ENCODE measurements at places on chromosomes 7 and 10.

GRCh38 chr10:96138102-96138501 lies 8.0 kb downstream of the ZNF518A start:
- DNase-seq: no peak

DNA sequence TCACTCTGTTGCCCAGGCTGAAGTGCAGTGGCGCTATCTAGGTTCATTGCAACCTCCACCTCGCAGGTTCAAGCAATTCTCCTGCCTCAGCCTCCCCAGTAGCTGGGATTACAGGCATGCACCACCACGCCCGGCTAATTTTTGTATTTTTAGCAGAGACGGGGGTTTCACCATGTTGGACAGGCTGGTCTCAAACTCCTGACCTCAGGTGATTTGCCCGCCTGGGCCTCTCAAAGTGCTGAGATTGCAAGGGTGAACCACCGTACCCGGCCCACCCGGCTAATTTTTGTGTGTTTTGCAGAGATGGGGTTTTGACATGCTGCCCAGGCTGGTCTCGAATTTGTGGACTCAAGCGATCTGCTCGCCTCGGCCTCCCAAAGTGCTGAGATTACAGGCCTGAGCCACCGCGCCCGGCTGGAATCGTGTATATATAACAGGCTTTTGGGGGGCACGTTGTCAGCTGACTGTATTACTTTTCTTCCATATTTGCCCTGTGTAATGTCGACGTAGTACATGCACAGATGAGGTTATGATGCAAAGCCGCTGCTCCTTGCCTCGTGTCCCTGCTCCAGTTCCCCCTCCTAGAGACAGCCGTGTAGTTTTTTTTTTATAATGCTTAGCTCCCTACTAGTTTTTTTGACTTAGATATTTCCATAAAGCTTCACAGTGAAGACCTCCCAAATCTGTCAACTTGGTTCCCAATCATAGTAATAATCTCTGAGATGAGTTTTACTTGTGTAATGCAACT lies 883 bp upstream of the TRA2A start:
- no peak for DNase-seq

GRCh38 chr7:116317907-116318306 lies 107.6 kb downstream of the TES start:
- no peak for DNase-seq

DNA sequence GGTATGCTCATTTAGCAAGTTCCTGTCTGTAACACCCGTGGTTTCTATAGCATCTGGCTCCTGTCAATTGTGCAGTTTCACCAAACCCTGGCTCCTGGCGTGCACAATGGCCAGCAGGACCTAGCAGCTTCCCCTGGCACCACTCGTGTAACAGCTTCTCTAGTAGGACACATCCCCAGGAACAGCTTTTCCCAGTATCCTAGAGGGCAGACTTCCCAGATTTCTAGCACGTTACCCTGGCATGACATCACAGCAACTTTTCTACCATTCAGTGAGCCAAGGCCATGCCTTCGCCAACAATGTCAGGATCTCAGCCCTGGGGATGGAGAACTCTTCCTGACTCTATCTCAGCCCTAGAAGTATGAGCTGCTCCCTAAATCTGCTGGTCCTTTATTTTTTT lies 6.5 kb downstream of the YME1L1 start:
- no peak for DNase-seq

GRCh38 chr10:77210645-77211044 lies 427.0 kb downstream of the KCNMA1 start:
- DNase-seq: no peak

DNA sequence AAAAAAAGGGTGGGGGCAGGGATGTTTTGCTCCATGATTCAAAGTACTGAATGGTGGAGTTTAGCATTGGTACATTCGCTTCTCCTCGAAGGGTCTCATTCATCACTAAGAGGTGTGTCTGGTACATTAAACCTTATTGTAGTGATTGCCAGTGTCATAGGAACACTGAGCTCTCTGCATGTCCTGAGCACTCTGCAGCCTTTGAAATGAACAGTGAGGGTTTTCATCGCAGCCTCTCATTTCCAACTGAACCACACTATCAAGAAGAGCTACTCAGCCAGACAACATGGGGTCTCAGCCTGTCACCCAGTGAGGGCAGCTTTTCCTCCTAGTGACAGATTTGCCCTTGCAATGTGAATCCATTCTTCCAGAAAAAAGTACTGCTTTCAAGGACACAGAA lies 7.6 kb upstream of the DEPP1 start:
- no peak for DNase-seq

GRCh38 chr10:110916554-110917346 lies 2.2 kb downstream of the BBIP1 start:
- no peak for DNase-seq

DNA sequence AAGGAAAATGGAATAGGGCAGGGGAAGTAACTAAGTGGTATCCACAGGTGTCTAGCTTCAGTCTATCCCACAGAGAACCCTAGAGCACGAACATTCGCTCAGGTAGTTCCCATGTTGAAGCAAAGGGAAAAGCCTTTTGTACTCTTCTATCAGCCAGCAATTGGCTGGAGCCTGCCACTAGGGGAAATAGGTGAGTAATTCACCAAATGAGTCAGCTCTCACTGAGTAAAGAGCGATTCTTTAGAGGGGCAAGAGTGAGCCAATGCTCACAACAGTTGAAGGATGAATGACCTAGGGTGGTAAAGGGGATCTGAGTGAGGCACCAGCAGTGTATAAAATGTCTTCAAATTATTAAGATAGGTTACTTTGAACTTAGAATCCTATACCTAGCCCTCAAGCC lies 94.1 kb upstream of the ZNF800 start:
- DNase-seq: no peak

- no peak for DNase-seq
These were observed 33.9 kb downstream of the MYL10 start for GRCh38 chr7:101595246-101595645.

DNA sequence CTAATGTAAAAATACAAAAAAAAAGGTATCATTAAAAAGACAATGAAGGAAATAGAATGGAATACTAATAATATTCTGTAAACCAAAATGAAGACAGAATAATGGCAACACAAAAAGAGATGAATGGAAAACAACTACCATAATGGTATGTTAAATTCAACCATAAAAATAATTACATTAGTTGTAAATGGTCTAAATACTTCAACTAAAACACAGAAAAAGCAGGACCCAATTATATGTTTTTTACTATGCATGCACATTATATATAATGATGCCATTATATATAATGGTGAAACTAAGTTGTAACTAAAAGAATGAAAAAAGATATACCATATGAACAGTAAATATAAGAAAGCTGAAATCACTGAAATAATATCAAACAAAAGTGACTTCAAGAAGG lies 76.5 kb downstream of the CUBN start:
- no peak for DNase-seq

GRCh38 chr7:50595491-50596102 lies 30.4 kb upstream of the DDC start:
- DNase-seq: no peak

GRCh38 chr10:63588436-63589167 lies 67.4 kb downstream of the REEP3 start:
- no peak for DNase-seq

GRCh38 chr10:12914111-12914510 lies 87.4 kb downstream of the CCDC3 start:
- no peak for DNase-seq

- DNase-seq: peak; percentile 33
These were observed 408.1 kb downstream of the AUTS2 start for GRCh38 chr7:70006261-70006920.

DNA sequence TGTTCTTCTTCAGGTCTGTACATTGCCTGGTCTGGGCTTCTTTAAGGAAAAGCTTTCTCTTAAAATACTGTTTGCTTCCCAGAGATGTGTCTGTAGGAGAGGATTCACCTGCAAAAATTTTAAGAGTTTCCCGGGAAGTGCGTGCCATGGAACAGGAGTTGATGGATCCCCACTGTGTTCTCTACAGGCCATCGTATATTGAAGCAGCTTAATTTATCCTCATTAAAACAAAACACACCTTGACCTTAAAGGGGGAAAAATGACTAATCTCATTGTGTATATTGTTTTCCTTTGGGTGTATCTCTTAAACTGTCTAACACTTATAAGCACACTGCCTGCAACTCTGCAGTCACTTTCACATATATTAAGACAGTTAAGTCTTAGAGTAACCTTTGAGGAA lies 111.4 kb downstream of the ST7 start:
- DNase-seq: no peak

GRCh38 chr10:818010-818409 lies 113.5 kb downstream of the LARP4B start:
- no peak for DNase-seq

DNA sequence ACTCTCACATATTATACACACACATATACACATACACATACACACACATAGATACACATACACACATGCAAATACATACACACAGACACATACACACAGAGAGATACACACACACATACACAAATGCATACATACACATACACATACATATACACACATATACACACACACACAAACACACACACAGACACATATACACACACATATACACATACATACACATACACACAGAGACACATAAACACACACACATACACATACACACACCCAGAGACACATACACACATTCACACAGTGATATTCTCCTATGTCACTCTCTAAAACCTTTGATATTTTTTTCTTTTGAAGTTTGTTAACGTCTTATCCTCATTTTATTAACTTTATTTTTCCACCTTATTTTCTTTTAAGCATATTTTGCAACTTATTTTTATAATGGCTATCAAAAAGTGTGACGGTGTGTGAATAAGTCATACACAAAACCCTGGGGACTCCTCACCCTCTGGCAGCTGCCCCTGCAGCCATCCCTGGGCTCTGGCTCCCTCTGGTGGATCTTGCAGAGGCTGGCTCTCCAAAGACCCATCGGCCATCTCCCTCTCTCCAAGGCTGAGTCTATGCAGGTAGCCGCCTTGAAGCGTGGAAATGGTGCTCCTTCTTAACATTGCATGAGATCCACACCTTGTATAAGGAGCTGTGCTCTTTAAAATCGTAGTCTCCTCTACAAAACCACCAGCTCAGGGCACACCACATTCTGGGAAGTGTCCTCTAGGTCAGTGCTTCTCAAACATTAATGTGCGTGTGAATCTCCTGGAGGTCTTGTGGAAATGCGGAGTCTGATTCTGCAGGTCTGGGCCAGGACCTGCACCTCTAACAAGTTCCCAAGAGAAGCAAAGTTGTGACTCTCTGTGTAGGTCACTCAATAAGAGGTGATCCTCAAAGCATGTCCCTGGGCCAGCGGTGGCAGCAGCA lies 4.1 kb upstream of the C10orf120 start:
- DNase-seq: peak; percentile 26

DNA sequence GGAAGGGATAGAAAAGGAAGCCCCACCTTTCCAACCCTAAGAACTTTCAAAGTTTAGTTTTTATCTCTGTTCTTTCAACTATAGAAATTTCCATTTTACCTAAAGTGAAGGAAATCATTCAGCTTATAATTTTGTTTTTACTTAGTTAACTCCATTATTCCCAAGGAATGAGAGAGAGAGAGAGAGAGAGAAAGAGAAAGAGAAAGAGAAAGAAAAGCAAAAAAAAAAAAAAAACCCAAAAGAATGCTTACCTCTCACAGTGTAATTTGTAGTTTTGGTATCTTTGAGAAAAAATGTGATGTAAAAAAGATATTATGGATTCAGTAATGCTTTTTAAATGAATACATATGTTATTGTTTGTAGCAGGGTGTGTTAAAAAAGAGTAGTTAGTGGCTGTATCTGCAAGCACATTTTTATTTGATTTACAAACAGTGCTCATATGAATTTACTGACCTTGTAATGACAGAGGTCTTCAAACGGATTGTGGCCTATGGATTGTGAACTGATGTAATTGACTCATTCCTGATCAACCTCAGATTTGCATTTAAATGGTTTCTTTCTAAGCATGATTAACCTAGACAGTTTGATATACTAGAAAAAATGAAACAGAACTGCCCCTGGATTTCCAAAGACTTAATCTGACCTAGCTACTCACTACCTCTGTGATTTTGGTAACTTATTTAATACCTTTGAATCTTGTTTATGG lies 64.9 kb downstream of the LCOR start:
- no peak for DNase-seq

- DNase-seq: peak; percentile 60
These were observed 12.6 kb upstream of the CDH23 start for GRCh38 chr10:71383972-71384687.

DNA sequence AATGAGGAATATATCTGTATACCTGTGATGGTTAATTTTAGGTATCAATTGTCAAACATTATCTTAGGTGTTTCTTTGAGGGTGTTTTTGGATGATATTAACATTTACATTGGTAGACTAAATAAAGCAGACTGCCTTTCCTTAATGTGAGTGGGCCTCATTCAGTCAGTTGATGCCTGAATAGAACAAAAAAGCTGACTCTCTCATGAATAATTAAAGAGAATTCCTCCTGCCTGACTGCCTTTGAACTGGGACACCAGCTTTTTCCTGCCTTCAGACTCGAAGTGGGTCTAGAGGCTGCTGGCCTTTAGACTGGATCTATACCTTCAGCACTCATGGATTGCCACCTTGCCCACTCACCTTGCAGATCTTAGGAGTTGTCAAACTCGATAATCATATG lies 117.9 kb upstream of the TMEM168 start:
- DNase-seq: no peak

DNA sequence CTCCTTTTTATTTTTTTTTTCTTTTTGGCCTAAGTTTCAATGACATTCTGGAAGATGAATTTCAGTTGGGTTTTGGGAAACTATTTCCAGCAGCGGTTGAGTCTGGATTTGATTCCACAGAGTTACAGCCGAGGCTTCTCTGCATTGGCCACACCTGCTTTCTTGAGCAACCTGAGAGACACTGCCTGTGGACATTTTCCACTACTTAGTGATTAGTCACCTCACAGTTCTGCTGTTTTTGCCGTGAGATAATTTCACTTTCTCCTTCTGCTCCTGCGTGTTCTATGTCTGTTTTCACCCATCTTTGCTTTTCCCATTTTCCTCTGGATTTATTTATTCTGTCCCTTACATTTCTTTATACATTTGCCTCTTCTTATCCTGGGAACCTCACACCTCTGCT lies 243.0 kb downstream of the BICC1 start:
- no peak for DNase-seq

DNA sequence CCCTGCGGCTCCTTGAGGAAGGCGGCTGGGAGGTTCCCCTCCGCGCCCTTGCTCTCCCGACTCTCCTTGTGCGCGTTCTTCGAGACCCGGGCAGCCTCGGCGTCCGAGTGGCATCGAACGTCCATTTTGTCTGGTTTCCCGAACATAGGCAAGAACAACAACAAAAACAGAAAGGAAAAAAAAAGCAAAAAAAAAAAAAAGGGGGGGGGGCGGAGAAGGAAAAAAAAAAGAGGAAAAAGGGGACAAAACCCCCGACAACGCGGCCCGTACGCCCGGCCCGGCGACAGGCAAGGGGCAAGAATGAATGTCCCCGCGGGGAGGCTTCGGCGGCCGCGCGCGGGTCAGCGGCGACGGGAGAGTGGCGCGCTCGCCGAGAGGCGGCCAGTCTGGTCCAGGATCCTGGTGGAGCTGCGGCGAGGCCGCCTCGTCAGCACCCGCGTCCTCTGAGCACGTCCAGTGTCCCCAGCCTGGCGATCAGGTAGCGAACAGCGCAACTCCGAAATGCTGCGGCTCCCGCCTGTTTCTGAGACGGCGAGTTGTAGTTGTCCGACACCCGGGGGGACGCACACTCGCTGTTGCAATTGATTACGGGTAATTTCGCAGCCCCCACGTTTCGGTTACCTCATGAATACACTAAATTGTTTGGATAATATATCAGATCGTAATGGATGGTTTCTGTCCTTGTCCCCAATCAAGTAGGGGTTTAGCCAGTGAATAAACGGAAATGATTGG lies at the start of gene VAX1:
VAX1 (minus strand) TSS at position 360 of the 732 bp plus-strand sequence; CDS start at position 146, 214 bp downstream.
- DNase-seq: no peak

Measured in naive B cell (primary cell).